Activated T-cell treated with anti-CD3 and anti-CD28 coated beads, Interleukin-2, amount 50 U/mL, for 72 hours (primary cell): ENCODE measurements at places on chromosomes 1 and 21. TPM values are rescaled to one million over a fixed set of nuclear protein-coding genes. Genes with fewer than 3 reads are reported as not detected.

- H3K27me3 ChIP-seq: no peaks in the 10 kb centered on the region
- H3K36me3 ChIP-seq: no peaks in the 10 kb centered on the region
- DNase-seq: no peak
- no peak overlapping the region for H3K4me3 ChIP-seq
- no peak overlapping the region for H3K27ac ChIP-seq
- H3K4me1 ChIP-seq: no peaks in the 10 kb centered on the region
Observed at GRCh38 chr1:244180256-244180655, 129.2 kb downstream of the ZBTB18 start.

Gene CYP2J2
- 0.76 TPM for total RNA-seq

DNA sequence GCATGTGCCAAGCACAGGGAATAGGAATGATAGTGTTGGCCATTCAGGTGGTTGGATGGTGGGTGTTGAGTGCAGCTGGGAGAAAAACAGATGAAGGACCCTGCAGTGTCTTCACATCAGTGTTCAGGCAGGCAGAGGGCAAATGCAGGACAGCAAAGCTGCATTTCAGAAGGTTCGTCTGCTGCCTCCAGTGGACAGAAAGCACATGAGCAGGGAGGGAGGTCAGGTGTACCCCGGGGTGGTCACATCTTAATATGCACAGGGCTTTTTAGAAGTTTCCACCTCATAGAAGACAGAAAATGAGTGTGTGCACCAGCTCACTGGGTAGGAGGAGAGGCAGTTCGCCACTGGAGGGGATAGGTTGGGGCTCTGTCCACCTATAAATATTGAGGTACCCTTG is 184.9 kb downstream of the SLC35F3 start:
- no peaks in the 10 kb centered on the region for H3K36me3 ChIP-seq
- H3K27me3 ChIP-seq: peaks cover 19% of the 10 kb centered on the region
- H3K4me1 ChIP-seq: no peaks in the 10 kb centered on the region
- no peak overlapping the region for H3K4me3 ChIP-seq

Gene HSPA6
- 0.24 TPM for total RNA-seq

DNA sequence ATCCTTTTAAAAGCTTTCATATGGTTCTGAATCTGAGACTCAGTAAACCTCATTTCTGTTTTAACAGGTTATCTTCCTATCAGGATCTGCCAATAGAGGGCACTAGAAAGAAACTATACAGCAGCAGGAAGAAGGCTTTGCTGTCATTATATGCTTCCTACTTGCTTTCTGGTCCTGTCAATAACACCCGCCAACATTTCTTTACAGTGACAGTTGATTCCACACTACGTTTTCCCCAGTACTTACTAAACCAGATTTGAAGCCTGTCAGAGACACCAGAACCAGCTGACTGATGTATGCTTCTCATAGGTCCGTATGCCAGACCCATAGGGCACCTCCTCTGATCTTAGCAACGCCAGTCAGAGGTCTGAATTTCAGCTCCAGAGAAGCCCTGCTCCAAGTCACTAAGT is 341.0 kb upstream of the NEGR1 start:
- H3K4me3 ChIP-seq: no peak overlapping the region
- H3K36me3 ChIP-seq: no peaks in the 10 kb centered on the region
- no peaks in the 10 kb centered on the region for H3K27me3 ChIP-seq
- H3K27ac ChIP-seq: no peak overlapping the region

DNA sequence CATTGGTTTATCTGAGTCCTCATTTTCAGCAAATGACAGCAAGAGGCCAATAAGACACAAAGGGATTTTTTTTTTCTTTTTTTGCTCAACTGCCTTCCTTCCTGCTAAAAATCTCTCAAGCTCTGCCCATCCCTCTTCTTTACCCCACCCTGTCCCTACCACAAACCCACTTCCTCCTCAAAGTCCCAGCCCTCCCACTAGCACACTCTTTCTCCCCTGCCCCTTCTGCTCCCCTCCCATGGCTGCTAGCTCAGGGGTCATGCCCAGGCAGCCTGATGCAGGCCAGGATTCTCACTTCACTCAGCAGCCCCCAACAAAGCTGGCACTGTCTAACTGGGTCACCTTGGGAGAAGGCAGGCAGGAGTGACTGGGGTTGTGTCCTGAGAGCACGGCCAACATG is 28.8 kb upstream of the PPP2R5A start:
- peak overlapping the region; percentile 69 for H3K27ac ChIP-seq
- H3K27me3 ChIP-seq: no peaks in the 10 kb centered on the region
- peak; percentile 8 for DNase-seq
- no peaks in the 10 kb centered on the region for H3K36me3 ChIP-seq

Gene DIO1
- total RNA-seq: not detected

GRCh38 chr1:153441238-153441755 is 19.2 kb downstream of the S100A7 start:
- DNase-seq: no peak
- H3K4me1 ChIP-seq: no peaks in the 10 kb centered on the region
- H3K27ac ChIP-seq: no peak overlapping the region
- H3K36me3 ChIP-seq: no peaks in the 10 kb centered on the region
- H3K4me3 ChIP-seq: no peak overlapping the region

- peaks cover 4% of the 10 kb centered on the region for H3K27me3 ChIP-seq
- peaks cover 4% of the 10 kb centered on the region for H3K36me3 ChIP-seq
- DNase-seq: no peak
- H3K4me1 ChIP-seq: no peaks in the 10 kb centered on the region
- H3K4me3 ChIP-seq: no peak overlapping the region
- no peak overlapping the region for H3K27ac ChIP-seq
Observed at GRCh38 chr1:41442697-41443251, 41.7 kb downstream of the EDN2 start.

GRCh38 chr1:117803318-117803717 is 126.1 kb downstream of the GDAP2 start:
- peaks cover 36% of the 10 kb centered on the region for H3K27me3 ChIP-seq
- no peaks in the 10 kb centered on the region for H3K36me3 ChIP-seq

DNA sequence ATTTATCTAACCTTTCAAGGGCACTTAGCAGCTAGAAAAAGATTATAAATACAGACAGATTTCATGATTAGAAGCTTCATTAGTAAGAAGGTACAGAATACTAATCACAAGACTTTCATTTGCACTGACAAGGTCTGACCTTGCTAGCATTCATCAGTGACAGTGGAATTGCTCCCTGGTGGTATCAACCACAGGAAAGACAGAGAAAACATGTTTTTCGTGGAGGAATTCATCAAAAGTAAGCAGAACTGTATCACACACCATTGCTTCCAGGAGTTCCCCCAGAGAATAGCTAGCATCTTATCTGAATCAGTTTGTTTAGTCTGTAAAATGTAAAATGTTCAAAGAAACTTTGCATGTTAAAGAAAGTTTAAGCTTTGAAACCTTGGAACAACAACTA is 20.6 kb upstream of the CRB1 start:
- no peak overlapping the region for H3K27ac ChIP-seq
- H3K4me1 ChIP-seq: no peaks in the 10 kb centered on the region
- H3K27me3 ChIP-seq: no peaks in the 10 kb centered on the region
- no peak for DNase-seq

Gene HUNK
- 0.35 TPM for total RNA-seq

Gene MROH9
- total RNA-seq: not detected

Gene DNAJC28
- total RNA-seq: 0.55 TPM

- no peak overlapping the region for H3K4me3 ChIP-seq
- DNase-seq: no peak
- H3K4me1 ChIP-seq: peaks cover 24% of the 10 kb centered on the region
- H3K36me3 ChIP-seq: peaks cover 2% of the 10 kb centered on the region
- no peak overlapping the region for H3K27ac ChIP-seq
Observed at GRCh38 chr1:24233684-24234600, 46.9 kb upstream of the IFNLR1 start.

GRCh38 chr1:192513196-192513595 is 62.4 kb upstream of the RGS1 start:
- no peak overlapping the region for H3K27ac ChIP-seq
- H3K4me1 ChIP-seq: peaks cover 36% of the 10 kb centered on the region
- H3K36me3 ChIP-seq: no peaks in the 10 kb centered on the region
- DNase-seq: no peak
- no peak overlapping the region for H3K4me3 ChIP-seq

GRCh38 chr1:194548071-194548470 is 1361.7 kb upstream of the B3GALT2 start:
- no peaks in the 10 kb centered on the region for H3K36me3 ChIP-seq
- H3K27ac ChIP-seq: no peak overlapping the region
- H3K27me3 ChIP-seq: no peaks in the 10 kb centered on the region
- no peaks in the 10 kb centered on the region for H3K4me1 ChIP-seq

Gene LRRC52
- total RNA-seq: not detected
